Dorsolateral prefrontal cortex (tissue), 122 donors: ENCODE measurements at places on chromosomes 4 and X.

GRCh38 chrX:103464072-103464773 is 55.1 kb downstream of the RAB40A start:
- peak; percentile 16 for DNase-seq

GRCh38 chrX:40539214-40540142 is 41.3 kb upstream of the ATP6AP2 start:
- DNase-seq: no peak

GRCh38 chr4:104677116-104677515 is 182.4 kb upstream of the CXXC4 start:
- no peak for DNase-seq

DNA sequence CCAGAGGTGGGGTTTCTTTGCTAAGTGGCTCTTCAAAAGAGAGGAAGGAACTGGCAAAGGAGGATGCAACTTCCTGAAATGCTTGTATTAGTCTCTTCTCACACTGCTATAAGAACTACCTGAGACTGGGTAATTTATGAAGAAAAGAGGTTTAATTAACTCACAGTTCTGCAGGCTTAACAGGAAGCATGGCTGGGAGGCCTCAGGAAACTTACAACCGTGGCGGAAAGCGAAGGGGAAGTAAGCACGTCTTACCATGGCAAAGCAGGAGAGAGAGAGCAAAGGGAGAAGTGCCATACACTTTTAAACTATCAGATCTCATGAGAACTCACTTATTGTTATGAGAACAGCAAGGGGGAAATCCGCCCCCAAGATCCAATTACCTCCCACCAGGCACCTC is 505.7 kb downstream of the ZNF674 start:
- no peak for DNase-seq

DNA sequence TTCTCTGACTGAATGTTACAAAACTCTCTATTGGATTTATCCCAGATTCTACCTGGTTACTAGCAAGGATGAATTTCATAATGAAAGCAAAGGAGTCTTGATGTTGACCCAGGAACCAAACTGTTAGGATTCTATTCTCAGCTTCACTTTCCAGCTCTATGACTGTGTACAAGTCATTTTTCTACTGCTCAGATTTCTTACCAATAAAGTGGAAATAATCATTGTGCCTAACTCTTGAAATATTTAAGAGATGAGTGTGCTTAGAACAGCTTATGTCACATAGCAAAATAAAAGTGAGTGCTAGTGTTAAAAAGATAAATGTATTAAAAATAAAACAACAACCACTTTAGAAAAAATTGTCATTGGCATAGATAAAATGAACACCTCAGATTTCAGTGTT is 45.6 kb downstream of the EPHA5 start:
- DNase-seq: no peak

- peak; percentile 37 for DNase-seq
These were observed 341.8 kb downstream of the MAGEB5 start for GRCh38 chrX:26557691-26558321.

DNA sequence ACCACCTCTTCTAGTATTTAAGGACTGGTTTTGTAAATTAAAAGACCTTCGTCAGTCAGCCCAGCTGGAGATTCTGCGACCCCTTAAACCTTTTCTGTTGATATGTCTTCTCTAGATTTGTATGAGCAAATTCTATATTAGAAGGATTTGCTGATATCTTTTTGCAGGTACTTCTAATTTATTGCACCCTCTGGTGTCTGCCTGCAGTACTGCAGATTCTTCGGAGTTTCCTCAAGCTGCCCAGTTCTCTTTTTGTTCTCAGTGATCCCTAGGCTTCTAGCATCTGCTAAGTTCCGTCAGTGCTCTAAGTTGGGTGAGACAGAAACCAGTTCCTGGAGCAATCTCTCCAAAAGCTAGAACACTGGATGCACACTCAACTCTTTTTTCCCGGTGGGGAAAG is 545.2 kb downstream of the C4orf33 start:
- no peak for DNase-seq

GRCh38 chr4:21512353-21512752 is 436.2 kb downstream of the KCNIP4 start:
- no peak for DNase-seq

DNA sequence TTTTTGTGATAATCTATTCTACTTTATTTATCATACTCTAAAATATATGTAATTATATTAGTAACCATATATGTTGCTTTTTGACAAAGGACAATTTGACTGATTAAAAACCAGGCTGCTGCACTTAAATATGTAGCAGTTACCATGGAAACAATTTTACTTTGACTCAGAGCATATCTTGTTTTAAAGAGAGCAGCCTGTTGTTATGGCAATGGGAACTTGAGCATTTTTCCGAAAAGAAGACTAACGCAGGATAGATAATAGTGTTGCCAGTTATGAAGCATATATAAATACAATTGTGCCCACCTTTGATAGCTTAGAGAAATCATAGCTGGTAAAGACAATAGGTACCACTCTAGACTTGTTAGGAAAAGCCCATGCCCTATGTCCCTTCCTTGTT is 283.0 kb downstream of the GASK1B start:
- DNase-seq: no peak

- no peak for DNase-seq
These were observed 37.4 kb upstream of the RXFP1 start for GRCh38 chr4:158484173-158484885.

- no peak for DNase-seq
These were observed 90.2 kb upstream of the DCLK2 start for GRCh38 chr4:149988087-149988410.

DNA sequence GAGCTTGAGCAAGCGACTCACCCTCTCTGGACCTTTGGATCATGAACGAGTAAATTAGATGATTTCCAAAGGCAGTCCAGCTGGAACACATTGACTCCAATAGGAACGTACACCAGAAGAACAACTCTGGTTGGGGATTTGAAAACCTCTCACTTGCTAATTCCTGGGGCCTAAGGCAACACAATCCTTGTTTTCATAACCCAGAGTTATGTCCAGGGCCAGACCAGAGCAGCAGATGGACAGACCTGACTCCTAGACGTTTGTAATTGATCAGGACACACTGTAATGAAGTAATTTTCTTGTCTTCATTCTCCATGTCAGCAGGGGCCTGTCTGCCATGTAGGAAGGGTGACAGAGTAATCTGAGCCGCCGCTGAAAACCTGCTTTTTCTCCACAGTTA is 283.9 kb downstream of the IDS start:
- DNase-seq: no peak

GRCh38 chr4:186201535-186202230 is 10.3 kb downstream of the CYP4V2 start:
- DNase-seq: no peak

DNA sequence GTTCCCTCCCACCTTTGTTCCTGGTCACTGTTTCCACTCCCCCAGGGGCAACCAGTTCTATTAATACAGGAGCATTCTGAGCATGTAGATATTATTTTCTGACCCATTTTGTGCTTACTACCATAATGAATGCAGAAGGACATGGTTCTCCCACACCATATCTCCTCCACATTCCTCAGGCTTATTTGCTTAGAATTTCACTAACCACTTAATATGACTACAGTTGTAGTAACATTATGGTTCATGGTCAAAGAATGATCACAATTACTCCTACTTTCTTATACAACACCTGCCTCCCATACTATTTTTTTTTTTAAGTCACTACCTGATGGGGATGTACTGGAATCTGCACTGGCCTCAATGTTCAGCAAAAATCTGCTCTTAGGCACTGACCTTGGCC is 7.5 kb upstream of the FAM184B start:
- DNase-seq: no peak

GRCh38 chr4:185847352-185848097 is 35.5 kb upstream of the SORBS2 start:
- DNase-seq: no peak

GRCh38 chrX:29699239-29699638 is 516.1 kb upstream of the MAGEB2 start:
- no peak for DNase-seq

GRCh38 chr4:133972586-133972985 is 229.0 kb downstream of the PABPC4L start:
- DNase-seq: no peak

DNA sequence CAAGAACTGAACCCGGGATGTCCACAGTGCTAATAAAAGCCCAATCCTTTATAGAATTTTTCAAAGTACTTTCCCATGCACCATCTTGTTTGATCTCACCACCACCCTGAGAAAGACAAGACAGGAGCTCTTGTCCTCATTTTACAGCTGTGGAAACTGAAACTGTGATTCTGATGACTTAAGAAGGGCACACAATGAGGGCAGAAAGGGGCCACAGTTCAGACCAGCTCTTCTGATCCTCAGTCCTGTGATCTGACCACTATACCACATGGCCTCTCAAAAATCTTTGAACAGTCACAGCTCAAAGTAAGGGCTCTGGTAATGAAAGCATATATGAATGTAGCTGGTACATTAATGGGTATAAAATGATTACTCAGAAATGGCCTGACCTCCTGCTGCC is 127.3 kb upstream of the CPEB2 start:
- no peak for DNase-seq

GRCh38 chr4:140052050-140052449 is 101.9 kb downstream of the MAML3 start:
- no peak for DNase-seq

- no peak for DNase-seq
These were observed 405.9 kb upstream of the MAD2L1 start for GRCh38 chr4:120472447-120473131.

DNA sequence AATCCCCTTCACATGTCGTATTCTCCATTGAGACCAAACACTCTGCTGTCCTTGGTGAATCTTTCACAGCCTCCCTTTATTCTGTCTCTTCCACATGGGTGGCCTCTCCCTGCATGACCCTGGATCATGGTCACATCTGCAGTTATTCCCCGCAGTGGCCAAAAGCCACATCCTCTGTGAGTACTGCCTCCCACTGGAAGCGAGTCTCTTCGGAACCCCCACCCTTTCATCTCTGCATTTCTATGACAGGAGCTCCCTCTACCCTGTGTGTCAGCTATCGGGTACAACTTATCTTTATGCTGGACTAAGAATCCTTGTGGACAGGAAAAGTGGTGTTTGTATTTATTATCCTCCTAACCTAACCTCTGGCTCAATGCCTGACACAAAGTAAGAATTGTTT is 48.6 kb upstream of the SHISA3 start:
- no peak for DNase-seq

GRCh38 chr4:26992657-26993361 is 132.2 kb downstream of the STIM2 start:
- DNase-seq: peak; percentile 50

- no peak for DNase-seq
These were observed 300.0 kb downstream of the ANK2 start for GRCh38 chr4:113349430-113349829.

DNA sequence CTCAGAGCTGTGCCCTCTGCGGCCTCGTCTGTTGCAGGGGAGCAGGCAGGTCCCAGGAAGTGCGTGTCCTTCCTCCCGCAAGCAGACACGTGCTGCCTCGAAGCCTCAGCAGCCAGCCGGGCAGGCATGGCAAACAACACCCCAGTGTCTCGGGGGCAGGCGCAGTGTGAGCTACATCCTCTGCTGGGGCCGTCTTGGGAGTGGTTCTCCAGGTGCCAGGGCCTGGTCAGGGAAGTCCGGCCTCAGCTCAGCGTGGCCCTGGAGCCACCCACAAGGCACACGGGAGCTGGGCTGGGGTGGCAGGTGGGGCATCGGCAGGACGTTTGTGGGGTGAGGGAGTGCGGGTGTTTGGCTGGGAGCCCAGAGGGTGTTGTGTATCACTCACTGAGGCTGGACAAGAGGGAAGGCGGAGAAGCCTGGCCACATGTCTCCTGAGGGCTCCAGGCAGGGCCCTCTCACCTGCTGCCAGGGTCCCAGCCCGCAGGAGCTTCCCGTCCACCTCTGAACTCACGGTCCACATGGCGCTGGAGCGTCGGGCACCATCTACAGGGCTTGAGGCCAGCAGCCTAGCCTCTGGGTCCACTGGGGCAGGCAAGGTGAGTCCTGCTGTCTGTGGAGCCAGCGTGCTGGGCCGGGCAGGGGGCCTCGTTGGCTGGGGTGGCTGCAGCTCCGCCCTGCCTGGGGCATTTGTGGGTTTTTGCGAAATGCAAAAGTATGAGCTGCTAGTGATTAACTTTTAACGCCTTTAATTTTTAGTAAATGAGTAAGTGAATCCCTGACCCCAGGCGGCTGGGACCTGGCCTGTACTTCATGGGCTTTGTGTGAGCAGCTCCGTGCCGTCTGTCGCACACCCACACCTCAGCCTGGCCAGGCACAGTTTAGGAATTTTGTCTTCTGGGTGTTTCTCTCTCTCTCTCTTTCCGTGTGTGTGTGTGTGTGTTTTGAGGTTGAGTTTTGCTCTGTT is 17.3 kb upstream of the UVSSA start:
- no peak for DNase-seq

- DNase-seq: no peak
These were observed 58.2 kb downstream of the WDR17 start for GRCh38 chr4:176123710-176124407.

DNA sequence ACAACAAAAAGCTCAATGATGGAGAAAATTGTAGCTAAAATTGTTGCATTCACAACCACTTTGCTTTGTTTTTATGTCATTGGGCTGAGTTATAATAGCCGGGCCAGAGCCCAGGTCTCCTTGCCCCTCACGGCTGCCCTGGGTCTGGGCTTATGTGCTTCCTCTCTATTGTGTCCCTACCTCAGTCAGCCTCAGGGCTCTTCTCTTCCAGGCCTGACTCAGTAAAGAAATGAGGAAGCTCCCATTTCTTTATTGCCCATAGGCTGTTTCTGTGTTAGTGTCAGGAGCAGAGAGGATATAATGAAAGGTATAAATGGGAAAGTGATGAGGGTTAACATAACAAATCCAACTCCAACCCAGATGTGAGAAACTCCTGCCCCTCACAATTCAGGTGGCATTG is 18.0 kb downstream of the BST1 start:
- no peak for DNase-seq

DNA sequence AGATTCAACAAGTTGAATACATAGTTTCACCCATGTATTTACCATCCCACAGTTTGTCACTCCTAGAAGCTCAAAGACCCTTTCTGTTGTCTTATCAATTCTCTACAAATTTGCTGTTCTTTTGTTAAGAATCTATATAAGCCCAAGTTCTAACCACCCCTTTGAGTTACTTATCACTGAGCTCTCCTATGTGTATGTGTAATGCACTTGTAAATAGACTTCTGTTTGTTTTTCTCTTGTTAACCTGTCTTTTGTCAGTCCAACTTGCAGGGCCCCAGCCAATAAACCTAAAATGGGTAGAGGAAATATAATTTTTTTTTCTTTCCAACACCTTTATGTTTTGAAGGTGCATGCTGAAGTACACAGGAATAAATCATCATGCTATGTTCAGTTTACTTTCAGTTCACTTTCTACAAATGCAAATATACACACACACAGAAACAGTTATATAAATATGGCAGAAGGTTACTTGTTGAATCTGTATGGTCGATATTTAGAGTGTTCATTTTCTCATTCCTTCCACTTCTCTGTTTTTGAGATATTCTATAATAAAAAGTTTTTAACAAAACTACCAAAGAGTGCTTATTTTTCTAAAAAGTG is 22.3 kb upstream of the CLOCK start:
- no peak for DNase-seq

DNA sequence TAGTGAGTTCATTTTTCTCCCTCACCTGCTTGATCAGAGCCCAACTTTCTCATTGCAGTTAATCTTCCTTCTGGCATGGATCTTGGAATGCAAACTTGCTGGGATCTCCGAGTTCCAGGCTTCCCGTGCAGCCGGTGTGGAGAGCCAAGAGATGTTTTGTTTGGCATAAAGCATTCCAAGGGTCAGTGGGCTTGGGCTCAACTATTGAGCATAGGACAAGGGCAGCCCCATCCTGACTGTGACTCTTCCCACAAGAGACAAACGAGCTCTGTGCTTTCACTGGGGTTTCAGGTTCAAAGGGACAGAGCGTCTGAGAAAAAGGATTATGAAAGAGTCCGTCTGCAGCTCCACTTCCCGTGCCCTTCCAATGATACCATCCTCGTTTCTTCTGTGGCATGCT is 10.5 kb downstream of the TLR7 start:
- no peak for DNase-seq
